Hematopoietic multipotent progenitor cell treated with erythropoietin and hydrocortisone succinate and interleukin-3 and kit ligand, for 6 days (in vitro differentiated cells): ENCODE measurements at places on chromosomes 13 and 19.

GRCh38 chr13:82370316-82370715 is 1512.0 kb downstream of the SLITRK1 start:
- no peak for DNase-seq

GRCh38 chr19:45591004-45591637 is 6.5 kb upstream of the OPA3 start:
- peak; percentile 70 for DNase-seq

DNA sequence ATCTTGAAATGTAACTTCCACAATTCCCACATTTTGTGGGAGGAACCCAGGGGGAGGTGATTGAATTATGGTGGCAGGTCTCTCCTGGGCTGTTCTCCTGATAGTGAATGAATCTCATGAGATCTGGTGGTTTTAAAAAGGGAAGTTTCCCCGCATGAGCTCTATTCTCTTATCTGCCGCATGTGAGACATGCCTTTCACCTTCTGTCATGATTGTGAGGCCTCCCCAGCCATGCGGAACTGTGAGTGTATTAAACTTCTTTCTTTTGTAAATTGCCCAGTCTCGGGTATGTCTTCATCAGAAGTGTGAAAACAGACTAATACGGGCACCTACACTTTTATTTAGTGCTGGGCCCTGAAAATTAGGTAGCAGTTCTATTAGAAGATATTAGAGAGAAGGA is 45.8 kb downstream of the TNFSF13B start:
- DNase-seq: no peak

- DNase-seq: no peak
These were observed 18.0 kb downstream of the ZNF574 start for GRCh38 chr19:42093926-42094325.
